BJ (cell line): ENCODE measurements at places on chromosomes 13 and 19.

DNA sequence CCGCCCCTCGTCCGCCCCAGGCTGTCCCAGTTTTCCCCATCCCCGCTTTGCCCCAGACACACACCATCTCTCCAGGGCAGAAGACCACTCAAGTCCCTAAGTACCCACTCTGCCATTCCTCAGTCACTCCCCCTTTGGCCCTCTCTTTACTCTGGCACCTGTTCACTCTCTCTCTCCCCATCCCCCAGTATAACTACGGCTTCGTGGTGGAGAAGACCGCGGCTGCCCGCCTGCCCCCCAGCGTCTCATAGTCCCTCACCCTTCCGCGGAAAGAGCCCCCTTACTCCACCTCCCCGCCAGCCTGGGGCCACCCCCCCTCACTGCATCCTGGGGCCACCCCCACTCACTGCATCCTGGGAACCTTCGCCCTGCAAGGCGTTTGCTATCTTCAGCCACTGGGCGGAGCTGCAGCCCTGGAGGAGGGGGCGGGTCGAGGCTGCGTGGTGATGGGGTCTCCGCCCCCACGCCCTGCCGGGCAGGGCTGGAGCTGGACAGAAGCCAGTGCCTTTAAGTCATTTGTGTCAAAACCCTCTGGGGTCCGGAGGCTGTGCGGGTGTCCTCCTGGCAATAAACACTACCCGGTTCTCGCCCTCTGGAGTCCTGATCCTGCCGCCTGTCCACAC lies 5.0 kb downstream of the MVB12A start:
- no peak for DNase-seq

- DNase-seq = no peak
Observed at GRCh38 chr19:3554254-3555083, 2.9 kb downstream of the MFSD12 start.

DNA sequence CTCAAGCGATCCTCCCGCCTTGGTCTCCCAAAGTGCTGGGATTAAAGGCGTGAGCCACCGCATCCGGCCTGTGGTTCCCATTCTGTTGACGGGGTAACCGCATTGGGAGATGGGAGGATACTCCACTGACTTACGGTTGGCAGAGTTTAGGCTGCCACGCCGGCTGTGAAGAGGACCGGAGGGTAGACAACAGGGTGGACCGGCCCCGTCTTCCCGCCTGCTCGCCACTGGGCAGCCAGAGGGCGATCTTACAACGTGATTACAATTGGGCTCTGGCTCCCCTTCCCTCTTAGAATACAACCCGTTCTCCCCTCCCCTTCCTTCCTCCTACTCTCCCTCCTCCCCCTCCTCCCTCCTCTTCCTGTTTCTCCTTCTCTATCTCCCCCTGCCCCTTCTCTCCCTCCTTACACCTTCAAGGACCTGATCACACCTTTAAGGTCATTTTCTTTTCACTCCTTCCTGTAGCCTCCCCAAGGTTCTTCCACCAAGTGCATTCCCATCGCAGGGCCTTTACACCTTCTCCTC lies 957 bp upstream of the CCDC194 start:
- no peak for DNase-seq

- DNase-seq = no peak
Observed at GRCh38 chr13:76892488-76892887, 6.3 kb upstream of the KCTD12 start.

- no peak for DNase-seq
Observed at GRCh38 chr19:19550485-19550929, 12.4 kb downstream of the CILP2 start.

- no peak for DNase-seq
Observed at GRCh38 chr13:72565893-72566292, 161.5 kb downstream of the MZT1 start.

- DNase-seq = no peak
Observed at GRCh38 chr13:76703216-76703615, 183.0 kb downstream of the KCTD12 start.

DNA sequence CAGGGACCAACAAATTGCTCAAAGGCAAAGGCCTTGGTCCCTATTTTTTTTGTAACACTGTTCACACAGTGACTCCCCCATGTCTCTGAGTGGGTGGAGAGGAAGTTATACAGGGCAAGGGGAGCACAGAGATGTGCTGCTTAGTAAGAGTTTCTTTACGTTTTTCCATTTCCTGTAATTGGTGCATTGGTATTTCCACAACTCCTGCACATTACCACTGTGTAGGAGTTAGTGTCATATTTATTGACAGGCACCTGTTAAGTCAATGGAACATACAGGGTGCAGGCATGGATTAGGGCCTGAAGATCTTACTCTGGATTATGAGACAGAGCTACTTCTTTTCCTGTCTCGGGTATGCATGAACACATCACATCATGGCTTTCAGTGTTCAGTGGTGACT lies 45.2 kb downstream of the SOX21 start:
- DNase-seq = no peak

DNA sequence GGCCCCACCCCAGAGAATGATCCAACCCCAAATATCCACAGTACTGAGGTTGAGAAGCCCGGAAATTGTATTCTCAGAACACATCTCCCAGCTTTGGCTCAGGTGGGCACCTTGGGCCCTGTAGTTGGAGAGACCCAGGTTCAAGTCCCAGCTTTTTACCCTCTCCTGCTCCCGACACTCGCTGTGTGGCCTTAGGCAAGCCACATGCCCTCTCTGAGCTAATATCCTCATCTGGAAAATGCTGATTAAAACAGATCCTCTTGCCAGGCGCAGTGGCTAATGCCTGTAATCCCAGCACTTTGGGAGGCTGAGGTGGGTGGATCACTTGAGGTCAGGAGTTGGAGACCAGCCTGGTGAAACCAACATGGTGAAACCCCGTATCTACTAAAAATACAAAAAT lies 2.6 kb downstream of the PLIN4 start:
- no peak for DNase-seq

DNA sequence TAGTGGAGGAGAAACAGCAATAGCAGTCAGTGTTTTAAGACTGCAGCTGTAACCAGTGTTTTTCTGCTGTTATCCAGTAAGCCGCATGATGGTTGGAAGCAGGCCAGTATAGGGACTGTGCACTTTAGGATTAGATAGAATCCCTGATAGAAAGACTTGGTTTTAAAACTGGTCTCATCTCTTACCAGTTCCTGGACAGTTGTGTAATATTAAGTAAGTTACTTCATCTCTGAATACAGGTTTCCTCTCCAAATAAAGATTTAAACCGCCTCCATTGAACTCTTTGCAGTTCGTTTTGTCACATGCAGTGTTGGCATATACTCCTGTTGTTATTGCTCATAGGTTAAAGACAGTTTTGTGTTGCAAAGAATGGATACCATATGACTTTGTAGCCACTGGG lies 25.6 kb downstream of the URI1 start:
- DNase-seq = no peak

- DNase-seq = no peak
Observed at GRCh38 chr13:96900986-96901385, 93.3 kb downstream of the OXGR1 start.

- DNase-seq = no peak
Observed at GRCh38 chr19:42343344-42344110, 18.1 kb downstream of the MEGF8 start.

DNA sequence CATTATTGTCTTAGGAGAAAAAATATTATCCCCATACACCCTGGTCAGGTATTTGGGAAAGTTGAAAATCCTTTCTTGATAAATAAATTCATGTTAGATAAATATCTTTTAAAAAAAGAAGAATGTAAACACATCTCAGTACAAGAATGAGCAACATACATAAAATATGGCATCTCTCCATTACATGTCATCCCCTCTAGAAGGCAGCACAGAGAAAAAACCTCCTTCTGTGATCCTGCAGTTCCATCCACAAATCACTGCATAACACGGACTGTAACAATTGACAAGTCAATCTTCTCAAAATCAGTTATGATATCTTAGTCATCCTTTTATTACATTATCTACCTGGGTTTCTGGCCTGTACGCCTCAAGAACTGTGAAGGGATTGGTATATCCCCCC lies 683.9 kb upstream of the KLHL1 start:
- DNase-seq = no peak

- DNase-seq = no peak
Observed at GRCh38 chr13:109374609-109375200, 411.7 kb downstream of the IRS2 start.

GRCh38 chr19:12975221-12975741 lies 5.9 kb downstream of the DAND5 start:
- DNase-seq = no peak

DNA sequence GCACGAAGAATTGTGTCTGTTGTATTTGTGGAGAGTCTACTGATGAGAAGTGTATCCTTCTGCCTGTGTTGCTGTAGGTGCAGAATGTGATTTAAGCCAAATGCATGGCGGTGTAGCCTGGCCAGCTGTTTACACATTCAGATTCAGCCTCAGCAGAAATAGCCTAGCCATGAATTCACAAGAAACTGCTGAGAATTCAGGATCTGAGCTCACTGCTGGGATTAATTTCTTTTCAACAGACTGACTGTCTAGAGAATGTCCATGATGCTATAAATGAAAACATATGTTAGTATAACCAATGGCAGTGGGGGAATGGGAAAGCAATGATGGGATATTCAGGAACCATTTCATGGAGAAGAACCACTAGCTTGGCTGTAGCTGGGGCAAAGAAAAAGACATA lies 77.4 kb upstream of the RNF113B start:
- DNase-seq = peak; percentile 70

- DNase-seq = no peak
Observed at GRCh38 chr13:36108954-36109353, 22.2 kb downstream of the DCLK1 start.

- DNase-seq = no peak
Observed at GRCh38 chr19:4990306-4990705, 21.4 kb downstream of the KDM4B start.

DNA sequence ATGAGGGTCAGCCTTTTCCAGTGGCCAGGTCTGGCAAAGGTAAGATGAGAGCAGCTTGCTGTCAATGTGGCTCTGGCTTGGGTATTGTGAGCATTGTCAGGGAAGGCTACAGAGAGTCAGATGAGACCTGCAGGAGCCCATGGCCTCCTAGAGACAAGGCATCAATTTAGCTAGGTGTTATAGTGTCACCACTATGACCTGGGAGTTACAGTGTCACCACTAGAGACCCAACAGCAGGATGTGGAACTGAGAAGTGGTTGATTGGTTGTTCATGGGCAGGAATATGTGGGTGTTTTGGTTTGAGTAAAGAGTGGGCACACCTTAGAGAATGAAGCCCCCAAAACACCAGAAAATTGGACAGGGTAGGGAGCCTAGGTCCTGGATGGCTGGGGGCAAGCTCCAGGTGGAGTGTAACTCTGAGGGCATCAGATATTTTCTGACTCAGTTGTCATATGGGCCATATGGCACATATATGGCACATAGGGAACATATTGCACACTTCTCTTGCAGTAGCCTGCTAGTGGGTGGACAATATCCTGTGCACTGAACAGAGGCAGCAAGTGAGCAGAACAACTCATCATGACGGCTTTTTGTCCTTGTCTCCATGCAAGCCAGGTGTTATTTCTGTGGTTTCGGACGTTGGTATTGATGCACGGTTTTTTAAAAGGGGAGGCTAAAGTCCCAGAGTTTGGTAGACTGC lies 46.3 kb upstream of the CEACAM21 start:
- no peak for DNase-seq

GRCh38 chr19:56191115-56191514 lies 6.5 kb downstream of the ZSCAN5B start:
- no peak for DNase-seq

GRCh38 chr19:47438793-47439220 lies 19.5 kb upstream of the MEIS3 start:
- DNase-seq = no peak

GRCh38 chr13:33637978-33638743 lies 179.8 kb upstream of the RFC3 start:
- DNase-seq = no peak

- DNase-seq = no peak
Observed at GRCh38 chr19:48330012-48330681, 4.8 kb downstream of the EMP3 start.

DNA sequence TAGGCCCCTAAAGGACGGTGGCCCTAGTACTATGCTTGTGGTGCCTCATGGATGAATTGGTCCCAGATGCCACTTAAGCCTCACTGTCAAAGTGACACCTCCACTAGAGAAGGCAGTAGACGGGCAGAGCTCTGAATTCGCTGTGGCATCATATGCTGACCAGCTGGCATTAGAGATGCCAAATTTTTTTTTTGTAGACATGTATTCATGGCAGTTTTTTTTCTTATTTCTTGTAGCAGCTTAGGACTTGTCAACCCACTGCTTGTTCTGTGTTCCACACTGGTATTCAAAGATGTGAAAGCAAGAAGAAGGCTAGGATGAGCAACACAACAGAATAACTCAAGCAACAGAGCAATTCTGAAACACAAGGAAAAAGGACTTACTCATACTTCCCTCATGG lies 212.5 kb downstream of the DLEU7 start:
- DNase-seq = no peak

DNA sequence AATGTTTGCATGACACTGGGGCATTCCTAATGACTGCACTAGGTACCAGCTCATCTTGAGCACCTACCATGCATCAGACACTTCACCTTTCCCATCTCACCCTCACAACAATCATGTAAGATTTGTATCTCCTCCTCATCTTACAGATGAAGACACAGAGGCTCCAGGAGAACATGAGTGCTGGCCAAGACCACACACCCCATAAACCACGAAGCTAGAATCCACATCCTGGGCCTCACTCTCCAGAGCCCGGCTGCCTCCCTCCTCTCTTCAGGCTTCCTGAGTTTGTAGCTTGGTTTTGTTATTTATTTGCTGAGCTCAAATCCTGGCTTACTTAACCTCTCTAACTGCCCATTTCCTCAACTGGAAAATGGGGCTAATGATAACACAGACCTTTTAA lies 25.9 kb downstream of the FAM216B start:
- no peak for DNase-seq

DNA sequence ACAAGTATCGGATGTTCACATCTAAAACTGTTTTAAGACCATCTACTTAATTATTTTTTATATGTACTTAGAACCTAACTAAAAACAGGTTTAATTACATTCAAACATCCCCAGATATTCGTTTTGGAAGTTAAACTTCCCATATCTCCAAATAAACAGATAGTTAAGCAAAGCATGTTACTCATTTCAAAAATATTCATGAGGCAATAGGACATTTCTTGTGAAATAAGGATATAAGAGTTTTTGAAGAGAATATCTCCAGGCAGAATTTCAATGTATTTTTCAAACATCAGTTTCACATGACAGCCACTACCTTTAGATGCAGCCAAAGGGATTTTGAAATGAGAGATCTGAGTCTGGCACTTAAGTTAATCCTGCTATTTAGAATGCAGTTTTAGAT lies 697.5 kb downstream of the SLITRK1 start:
- peak; percentile 31 for DNase-seq

- DNase-seq = no peak
Observed at GRCh38 chr13:106561551-106562170, 6.3 kb downstream of the ARGLU1 start.

- DNase-seq = no peak
Observed at GRCh38 chr13:44197791-44198770, 175.5 kb upstream of the SERP2 start.

GRCh38 chr13:101755228-101755887 lies 302.9 kb downstream of the ITGBL1 start:
- DNase-seq = no peak
